ENCODE measurements at places on chromosomes 7 and 10.

GRCh38 chr10:94129393-94130130 is 135.8 kb downstream of the PLCE1 start:
- DNase-seq = no peak

DNA sequence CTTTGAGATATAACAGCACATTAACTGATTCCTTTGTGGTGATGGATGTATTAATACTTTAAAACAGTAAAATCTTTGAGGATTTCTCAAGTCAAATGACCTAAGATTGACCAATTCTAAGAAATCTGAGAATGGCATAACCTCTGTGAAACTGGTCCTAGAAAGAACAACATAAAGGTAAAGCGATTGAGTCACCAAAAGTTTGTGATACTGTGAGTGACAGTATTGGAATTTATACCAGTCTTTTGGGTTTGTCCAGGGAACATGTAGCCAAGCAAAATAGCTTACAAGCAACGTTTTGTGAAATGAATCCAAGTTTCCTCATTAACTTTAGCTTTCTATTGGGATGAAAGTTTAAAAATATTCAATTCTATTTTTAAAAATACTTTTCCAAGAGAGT is 157.4 kb upstream of the TMEM196 start:
- DNase-seq = no peak

- DNase-seq = no peak
These were observed 134.4 kb upstream of the UNC5B start for GRCh38 chr10:71077796-71078453.

GRCh38 chr10:46020344-46020657 is 10.1 kb downstream of the NCOA4 start:
- DNase-seq = no peak

Data from CD4-positive, alpha-beta T cell treated with Interleukin-21 for 1 hour (primary cell).